ENCODE measurements at places on chromosomes 13 and 19. TPM values are rescaled to one million over a fixed set of nuclear protein-coding genes. Genes with fewer than 3 reads are reported as not detected.
A peak's percentile ranks its signal among the peaks of the same experiment; 100 is the strongest.

GRCh38 chr19:52065399-52065798, 16.8 kb upstream of the ZNF432 start:
- no peak overlapping the region for H3K4me3 ChIP-seq
- no peaks in the 10 kb centered on the region for H3K27me3 ChIP-seq
- no peak overlapping the region for H3K27ac ChIP-seq
- peaks cover 78% of the 10 kb centered on the region for H3K36me3 ChIP-seq
- DNase-seq = no peak

The PTH2 gene
- not detected for total RNA-seq

The EPN1 gene
- 17.8 TPM for total RNA-seq

The NR1H2 gene
- total RNA-seq = 47.4 TPM

The TLE6 gene
- total RNA-seq = 0.73 TPM

- no peak overlapping the region for H3K4me3 ChIP-seq
These were observed 112.7 kb downstream of the KDM4B start for GRCh38 chr19:5081443-5082161.

DNA sequence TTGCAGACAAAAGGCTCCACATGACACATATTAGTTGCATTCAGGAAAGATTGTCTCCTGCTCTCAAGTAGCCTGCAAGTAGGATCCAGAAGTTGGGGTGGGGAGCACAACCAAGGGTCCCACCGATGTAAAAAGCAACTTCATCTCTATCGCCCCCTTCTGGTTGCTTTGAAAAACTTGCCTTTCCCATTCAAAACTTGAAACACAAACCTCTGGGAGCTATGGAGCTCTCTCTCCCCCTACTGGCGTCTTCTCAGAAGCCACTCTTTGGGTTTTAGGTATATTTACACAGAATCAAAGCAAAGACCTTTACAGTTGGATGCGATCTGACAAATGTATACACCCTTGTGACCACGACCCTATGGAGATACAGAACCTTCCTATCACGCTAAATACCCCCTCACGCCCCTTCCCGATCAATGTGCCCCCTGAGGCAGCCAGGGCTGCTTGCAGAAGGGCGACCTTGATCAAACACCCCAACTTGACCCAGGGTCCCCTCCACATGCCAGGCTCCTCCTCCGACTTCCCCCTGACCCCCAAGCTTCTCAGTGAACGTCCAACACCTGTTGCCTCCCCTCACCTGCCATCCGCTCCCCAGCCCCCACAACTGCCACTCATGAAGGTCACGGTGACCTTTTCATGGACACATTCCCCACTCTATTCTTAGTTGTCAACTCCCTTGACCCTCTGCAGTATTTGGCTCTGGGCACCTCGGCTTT, 10.1 kb downstream of the NOSIP start:
- peak overlapping the region; percentile 19 for H3K27ac ChIP-seq
- H3K4me3 ChIP-seq = no peak overlapping the region
- peaks cover 24% of the 10 kb centered on the region for H3K36me3 ChIP-seq
- DNase-seq = peak; percentile 94

GRCh38 chr19:10961073-10961860, 437 bp downstream of the SMARCA4 start:
- H3K27ac ChIP-seq = peak overlapping the region; percentile 87
- peaks cover 51% of the 10 kb centered on the region for H3K4me1 ChIP-seq
- H3K4me3 ChIP-seq = peak overlapping the region; percentile 91
- H3K36me3 ChIP-seq = no peaks in the 10 kb centered on the region

DNA sequence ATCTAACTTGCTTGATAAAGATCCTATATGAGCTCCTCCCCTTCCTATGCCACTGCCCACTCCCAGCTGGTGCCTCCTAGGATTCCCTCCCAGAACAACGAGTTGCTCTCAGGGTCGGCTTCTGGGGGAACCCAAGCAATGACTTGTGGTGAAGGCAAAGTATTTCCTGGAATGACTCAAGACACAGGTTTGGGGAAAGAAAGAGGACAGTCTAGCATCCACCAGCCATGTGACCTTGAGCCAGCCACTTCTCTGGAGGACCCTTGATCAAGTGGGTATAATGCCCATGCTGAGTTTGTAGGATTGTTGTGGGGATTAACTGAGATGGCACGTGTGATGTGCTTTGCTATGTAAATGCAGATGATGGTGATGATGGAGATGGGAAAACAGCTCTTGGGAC, 33.0 kb downstream of the MBD3L2B start:
- DNase-seq = no peak
- H3K27ac ChIP-seq = no peak overlapping the region
- no peaks in the 10 kb centered on the region for H3K4me1 ChIP-seq
- H3K27me3 ChIP-seq = no peaks in the 10 kb centered on the region

GRCh38 chr13:40189898-40190630, 476.4 kb downstream of the FOXO1 start:
- DNase-seq = no peak
- peak overlapping the region; percentile 81 for H3K27ac ChIP-seq
- H3K4me3 ChIP-seq = no peak overlapping the region
- no peaks in the 10 kb centered on the region for H3K27me3 ChIP-seq

The PCSK4 gene
- total RNA-seq = 26.8 TPM

The KLK11 gene
- 10.8 TPM for total RNA-seq

DNA sequence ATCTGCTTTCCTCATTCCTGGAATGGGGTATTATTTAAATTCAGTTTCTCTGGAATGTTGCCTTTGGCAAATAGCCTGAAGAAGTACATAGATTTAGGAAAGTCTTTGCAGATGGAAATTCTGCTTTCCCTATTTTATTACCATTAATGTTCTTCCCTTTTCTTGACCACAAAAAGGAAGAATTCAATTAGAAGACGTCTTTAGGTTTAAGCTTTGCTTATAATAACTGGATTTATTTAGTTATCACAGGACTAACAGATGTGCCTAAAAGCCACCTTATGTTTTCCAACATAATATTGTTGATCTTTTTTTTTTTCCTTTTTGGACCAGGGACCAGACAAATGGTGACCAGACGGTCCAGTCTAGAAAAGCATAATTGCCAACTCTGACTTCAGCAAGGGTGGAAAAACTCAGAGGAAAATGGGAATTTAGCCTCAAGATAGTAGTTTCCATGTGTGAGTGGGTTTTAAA, 210.1 kb upstream of the SPRY2 start:
- no peak for DNase-seq
- H3K27ac ChIP-seq = no peak overlapping the region
- no peaks in the 10 kb centered on the region for H3K27me3 ChIP-seq
- no peaks in the 10 kb centered on the region for H3K36me3 ChIP-seq

DNA sequence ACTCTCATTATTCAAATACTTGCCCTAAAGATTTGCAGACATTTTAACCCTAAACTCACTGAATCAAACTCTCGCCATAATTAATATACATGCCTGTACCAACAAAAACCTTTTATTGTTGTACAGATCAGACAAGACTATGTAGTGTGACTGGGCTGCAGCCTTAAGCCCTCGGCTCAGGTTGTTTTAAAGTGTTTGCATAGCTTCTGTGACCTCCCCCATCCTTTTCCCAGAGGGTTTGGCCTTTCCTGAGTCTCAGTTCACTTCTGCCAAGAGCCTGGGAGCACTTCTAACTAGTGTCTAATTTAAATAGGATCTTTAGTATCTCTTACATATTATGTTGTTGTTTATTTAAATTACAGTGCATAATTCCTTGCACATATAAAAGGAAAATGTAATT, 158.2 kb downstream of the HS6ST3 start:
- no peaks in the 10 kb centered on the region for H3K27me3 ChIP-seq
- no peaks in the 10 kb centered on the region for H3K36me3 ChIP-seq
- DNase-seq = no peak
- H3K4me1 ChIP-seq = no peaks in the 10 kb centered on the region

DNA sequence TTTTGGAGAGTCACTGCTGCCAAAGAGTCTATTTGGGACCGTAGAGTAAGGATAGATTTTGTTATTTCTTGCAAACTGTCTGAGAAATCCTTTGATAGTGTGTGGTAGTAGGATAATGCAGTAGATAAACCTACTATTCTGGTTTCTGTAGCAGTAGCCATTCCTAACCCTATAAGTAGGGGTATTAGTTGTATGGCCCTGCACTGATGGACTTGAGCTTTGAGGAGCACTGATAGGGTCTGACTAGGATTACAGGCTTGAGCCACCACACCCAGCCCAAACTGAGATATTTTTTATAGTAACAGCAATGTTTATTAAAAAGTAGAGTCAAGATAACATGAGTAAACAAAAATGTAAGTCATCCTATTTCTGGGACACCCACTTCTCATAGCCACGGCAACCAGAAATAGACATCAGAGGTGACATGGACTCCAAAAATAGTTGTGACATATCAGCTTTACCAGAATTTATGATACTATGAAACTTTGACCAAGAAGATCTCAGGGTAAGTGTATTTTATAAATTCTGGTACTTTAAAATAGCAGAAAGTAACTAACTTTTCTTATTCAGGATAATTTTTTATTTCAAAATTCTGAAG, 479.1 kb downstream of the SUCLA2 start:
- H3K4me1 ChIP-seq = no peaks in the 10 kb centered on the region
- H3K36me3 ChIP-seq = no peaks in the 10 kb centered on the region
- no peak overlapping the region for H3K4me3 ChIP-seq
- no peak for DNase-seq
- H3K27ac ChIP-seq = no peak overlapping the region

All from stomach (tissue), 19 donors.